ENCODE measurements at places on chromosomes 3 and 15. TPM values are rescaled to one million over a fixed set of nuclear protein-coding genes. Genes with fewer than 3 reads are reported as not detected.

The ITGB5 gene
- 104 TPM for polyA plus RNA-seq

The IQCF5 gene
- not detected for polyA plus RNA-seq

The A4GNT gene
- 0.85 TPM for polyA plus RNA-seq

The GXYLT2 gene
- polyA plus RNA-seq, result 13.9 TPM

The HYAL3 gene
- 3.2 TPM for polyA plus RNA-seq

The SOX2 gene
- polyA plus RNA-seq, result 0.68 TPM

The KNG1 gene
- polyA plus RNA-seq, result 179 TPM

The TBC1D5 gene
- 49.9 TPM for polyA plus RNA-seq

DNA sequence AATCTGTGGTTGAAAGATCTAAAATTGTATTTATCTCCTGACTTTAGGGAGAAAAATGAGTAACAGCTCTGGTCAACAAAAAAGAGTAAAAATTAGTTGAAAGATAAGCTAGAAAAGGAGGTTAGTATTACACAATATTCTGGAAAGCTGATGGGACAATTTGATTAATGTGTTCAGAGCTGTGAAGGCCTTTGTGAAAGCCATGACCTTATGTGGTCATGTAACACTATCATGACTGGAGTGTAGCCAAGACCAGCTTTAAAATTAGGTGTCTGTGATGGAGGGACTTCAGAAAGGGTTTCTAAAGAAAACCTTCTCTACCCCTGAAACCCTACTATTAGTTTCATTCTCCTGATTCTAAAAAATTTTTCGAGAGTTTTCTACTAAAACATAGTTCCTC, 127.2 kb downstream of the NFKBIZ start:
- DNase-seq, result no peak

GRCh38 chr15:51796847-51797401, 32.5 kb upstream of the TMOD3 start:
- DNase-seq, result no peak

GRCh38 chr3:106299300-106300098, 430.7 kb upstream of the CBLB start:
- DNase-seq, result no peak

DNA sequence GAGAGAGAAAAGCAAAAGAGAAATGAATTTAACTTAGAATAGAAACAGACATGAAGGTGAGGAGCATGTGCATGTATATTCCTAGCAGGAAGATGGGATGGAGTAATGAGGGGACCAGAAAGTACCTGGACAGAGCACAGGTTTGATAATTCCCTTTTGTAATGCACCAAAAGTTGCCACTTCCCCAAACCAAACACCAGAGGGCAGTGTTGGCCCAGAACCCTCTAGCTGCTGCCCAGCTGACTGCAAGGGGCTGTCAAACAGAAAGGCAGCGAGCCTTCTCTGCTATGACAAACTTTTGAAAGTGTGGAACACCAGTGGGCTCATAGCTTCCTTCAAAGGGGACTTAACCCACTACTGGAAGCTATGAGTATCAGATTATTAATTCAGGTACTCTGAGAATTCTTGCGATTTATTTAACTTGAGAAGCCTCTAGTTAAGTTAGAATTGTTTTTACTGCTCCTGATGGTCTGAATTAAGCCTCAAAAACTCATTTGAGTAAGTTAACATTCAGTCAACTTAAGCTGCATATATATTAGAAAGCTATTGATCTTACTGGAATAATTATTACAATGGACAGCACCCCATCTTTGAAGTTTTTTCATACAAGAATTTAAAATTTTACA, 234.9 kb downstream of the NEK10 start:
- DNase-seq, result peak; percentile 50

DNA sequence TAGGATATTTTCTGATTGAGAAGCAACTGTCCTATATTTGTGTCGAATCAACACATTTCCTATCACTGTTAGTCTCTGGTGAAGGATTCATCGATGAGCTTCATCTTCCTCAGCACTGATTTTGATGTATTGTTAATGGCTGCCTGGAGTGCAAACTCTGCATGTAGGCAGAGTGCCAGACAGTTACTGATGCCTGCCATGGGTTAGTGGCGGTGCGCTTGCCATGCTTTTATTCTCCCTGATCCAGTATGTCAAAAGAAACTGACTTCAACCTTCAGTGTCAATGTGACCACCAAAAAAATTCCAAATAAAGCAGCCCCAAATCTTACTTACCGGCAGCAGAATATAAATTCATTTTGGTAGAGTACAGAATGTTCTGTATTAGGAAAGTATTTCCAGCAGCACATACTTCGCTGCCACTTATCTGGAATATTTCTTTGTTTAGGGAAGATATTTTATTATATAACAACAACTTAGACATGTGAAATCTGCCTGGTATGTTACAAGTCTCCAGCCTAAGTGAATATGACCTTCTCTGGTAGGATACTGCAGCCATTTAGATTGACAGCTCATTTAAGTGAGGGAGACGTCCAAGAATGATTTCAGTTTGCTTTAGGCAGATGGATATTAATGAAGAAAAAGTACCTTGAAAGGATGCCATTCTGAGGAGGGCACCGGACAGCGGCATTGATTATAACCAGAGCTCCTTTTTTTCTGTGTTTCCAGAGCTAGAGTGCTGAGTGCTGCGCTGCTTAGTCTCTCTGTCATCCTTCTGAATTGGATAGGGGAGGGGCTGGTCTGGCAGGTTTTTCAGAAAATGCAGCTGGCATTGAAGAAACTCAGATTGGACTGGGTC, 59.9 kb downstream of the ARHGEF26 start:
- no peak for DNase-seq

GRCh38 chr3:186361762-186362536, at the start of gene DGKG:
Gene DGKG, minus strand, starts transcription at chr3:186362234. Its CDS starts 41,775 bp downstream, at chr3:186320459.
- DNase-seq, result no peak

DNA sequence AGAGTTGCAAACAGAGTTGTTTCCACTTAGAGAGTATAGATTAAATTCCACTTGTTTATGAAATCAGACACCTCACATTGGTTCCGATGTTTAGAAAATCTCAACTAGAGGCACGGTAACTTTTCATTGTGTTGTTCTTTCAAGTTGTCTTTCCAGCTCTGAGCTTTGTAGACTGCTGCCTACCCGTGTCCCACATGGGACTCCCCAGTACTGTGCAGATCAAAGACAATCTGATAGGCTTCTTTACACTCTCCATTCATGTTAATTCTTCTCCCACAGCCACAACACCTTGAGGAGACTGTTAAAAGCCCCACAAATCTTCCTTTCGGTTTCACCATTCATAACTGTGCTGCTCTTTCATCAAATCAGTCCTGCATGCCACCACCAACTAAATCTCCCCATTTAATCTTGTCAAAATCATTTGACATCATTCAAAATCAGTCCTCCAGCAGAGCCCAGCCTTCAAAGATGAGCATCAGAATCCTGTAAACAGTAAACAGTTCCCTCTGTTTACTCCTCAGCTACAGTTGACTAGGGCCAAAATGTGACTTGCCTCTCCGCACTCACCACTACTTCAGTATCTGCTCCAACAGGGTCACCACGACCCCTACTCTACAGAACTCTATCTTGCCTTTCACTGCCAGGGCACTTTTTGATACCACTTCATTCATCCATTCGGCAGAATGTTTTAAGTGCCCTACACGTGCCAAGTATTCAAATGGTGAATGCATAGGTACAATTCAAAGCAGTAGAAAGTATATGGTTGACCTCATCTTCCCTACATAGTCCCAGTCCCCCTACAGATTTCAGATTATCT, 8.3 kb downstream of the ANXA2 start:
- DNase-seq, result no peak

DNA sequence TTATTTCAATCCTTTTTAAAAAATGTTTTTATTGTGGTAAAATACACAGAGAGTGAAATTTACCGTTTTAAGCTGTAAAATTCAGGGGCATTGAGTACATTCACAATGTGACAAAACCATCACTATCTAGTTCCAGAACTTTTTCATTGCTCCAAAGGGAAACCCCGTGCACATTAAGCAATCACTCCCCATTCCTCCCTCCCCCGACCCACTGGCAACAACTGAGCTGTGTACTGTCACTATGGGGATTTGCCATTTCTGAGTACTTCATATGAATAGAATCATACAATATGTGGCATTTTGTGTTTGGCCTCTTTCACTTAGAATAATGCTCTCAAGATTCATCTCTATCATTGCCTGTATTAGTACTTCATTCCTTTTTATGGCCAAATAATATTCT, 45.5 kb upstream of the BOC start:
- DNase-seq, result no peak

- no peak for DNase-seq
These were observed 208.5 kb downstream of the CLSTN2 start for GRCh38 chr3:140143367-140144069.

DNA sequence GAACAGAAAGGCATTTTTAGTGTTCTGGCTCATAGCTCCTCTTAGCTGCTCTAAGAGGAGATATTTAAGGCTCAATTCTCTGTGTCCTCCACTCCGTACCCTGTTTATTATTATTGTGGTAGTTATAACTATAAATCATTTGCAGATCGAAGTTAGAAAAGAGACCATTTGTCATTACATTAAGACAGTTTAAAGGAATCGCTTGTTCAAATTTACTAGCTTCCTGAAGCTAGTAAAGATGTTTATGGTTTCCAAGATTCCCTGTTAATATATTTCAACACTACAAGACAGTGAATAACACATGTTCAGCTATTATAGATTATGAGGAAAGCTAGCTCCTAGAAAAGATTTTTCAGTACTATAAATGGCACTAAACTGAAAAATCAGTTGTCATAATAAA, 12.6 kb downstream of the ATXN7 start:
- DNase-seq, result no peak

DNA sequence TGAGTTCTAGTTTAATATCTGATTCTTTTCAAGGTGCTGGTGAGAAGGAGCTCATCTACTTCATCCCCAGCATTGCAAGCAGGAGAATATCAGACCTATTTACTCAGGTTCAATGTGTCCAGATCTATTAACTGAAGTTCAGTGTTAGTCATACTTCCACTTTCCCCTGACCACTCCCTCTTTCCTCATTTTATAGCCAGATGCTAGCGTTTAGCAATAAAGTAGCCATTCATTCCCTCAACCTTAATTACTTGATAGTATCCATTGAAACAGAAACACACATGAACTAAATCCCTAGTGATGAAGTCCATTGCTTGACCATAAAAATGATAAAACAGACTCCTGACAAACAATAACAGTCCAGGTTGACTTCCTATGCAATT, 60.0 kb downstream of the RPL22L1 start:
- DNase-seq, result no peak

DNA sequence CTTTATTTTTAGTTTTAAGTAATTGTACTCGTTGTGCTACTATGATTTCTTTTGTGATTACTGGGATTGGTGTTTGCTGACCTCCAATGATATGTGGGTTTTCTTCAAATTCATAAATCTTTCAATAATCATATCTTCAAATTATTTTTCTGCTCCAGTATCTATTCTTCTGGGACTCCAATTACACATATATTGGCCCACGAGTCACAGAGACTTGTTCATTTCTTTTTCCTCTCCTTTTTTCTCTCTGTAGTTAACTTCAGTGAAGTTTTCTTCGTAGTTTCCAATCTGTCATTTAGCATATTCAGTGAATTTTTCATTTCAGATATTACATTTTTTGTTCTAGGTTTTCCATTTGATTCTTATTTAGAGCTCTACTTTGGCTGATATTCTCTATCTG, 21.4 kb downstream of the RFX7 start:
- DNase-seq, result no peak

GRCh38 chr15:40436116-40436891, 4.4 kb upstream of the BAHD1 start:
- no peak for DNase-seq

GRCh38 chr3:10142707-10143560, 1.4 kb downstream of the VHL start:
- no peak for DNase-seq

- no peak for DNase-seq
These were observed 22.2 kb downstream of the CFAP100 start for GRCh38 chr3:126416943-126417342.

- no peak for DNase-seq
These were observed 31.2 kb upstream of the MUSTN1 start for GRCh38 chr3:52865994-52866393.
